Left ventricle myocardium superior (tissue), 1 donor: ENCODE measurements at places on chromosomes 7 and 10.

- DNase-seq: no peak
Measured at GRCh38 chr7:113071465-113071864, 15.2 kb downstream of the GPR85 start.

DNA sequence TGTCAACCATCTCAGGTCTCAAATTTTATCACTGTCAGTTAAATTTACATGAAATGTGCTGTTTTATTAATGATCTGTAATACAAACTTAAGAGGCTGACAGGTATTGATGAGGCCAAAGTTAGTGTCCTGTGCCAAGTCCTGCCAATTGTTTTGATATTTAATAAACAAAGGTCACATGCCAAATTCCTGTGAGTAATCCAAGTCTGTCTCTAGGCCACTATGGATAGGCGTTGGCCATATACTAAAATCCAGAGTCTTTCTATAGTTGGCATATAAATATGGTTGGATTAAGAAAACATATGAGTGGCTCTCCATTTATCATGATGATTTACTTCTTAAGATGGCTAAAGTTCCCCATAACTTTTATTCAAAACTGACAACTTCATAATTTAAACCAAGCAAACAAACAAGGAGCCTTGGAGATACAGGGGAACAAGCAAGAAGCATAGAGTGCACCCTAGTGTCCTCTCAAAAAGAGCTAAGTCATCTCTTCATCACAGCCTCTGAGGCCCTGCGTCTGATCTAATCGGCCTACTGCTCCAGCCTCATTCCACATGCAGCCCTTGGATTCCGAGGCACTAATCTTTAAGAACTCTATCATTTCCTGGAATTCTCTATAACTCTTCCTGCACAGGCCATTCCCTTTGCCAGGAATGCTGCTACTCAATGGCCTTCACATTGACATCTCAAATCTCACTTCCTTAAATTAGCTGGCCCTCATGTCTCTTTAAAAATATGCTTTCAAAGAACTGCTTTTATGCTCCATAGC lies 32.7 kb upstream of the NRCAM start:
- DNase-seq: no peak

DNA sequence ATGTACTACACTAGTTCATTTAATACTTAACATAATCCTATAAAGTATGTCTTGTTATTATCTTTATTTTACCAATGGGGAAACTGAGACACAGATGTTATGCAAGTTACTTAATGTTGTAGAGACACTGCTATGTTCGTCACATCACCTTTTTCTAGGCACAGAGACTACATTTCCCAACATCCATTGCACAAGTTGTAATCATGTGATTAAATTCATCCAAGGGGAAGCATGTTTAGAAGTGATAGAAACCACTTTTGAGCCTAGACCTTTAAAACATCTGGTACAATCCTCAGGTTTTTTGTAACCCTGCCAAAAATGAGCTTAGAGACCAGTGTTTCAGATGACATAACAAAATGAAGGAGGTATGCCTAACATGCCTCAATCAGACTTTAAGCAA lies 386.8 kb upstream of the HPS1 start:
- no peak for DNase-seq

DNA sequence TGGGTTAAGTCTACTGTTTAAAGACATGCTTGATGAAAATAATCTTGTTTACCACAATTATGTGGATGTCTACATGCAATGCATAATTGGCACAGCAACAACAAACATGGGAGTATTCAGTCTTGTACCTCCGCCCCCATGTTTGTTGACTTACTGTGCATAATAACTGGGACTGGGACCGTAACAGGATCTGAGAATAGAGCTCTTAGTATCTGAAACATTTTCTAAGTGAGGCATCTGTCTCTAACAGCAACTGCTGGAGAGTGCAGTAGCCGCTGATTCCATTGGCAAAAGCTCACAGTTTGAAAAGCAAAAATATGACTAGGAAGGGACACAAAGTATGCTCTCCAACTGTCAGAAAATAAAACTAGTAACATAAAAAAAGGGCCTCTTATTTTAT lies 61.6 kb downstream of the ENO4 start:
- no peak for DNase-seq

GRCh38 chr7:28008171-28008570 lies 172.4 kb downstream of the JAZF1 start:
- DNase-seq: no peak

GRCh38 chr10:97766106-97766810 lies 5.5 kb downstream of the SFRP5 start:
- no peak for DNase-seq
